ENCODE measurements at places on chromosomes 11 and 22.

DNA sequence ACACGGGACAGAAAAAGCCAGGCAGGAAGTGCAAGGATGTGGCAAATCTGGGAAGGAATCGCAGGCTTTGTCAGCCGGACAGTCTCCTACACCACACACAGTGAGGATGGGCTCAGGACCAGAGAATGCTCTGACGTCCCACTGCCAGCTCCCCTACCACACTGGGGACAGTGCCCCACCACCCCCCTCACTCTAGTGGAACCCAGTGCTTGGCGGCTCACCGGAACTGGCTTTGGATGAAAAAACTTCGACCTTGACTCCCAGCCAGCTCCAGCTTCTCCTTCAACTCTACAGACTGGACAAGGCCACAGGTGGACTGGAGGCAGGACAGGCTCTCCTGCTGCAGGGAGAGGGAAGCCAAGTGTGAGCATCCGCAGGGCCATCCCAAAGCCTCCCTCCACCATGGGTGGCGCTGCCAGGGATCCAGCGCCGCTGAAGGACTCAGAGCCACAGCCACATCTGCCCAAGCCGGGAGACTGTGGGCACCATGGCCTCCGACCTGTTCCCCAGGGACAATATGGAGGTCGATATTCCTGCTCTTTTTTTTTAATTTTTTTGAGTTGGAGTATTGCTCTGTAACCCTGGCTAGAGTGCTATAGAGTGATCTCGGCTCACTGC, 24.0 kb downstream of the SERHL2 start:
- no peak for DNase-seq

- DNase-seq = no peak
These were observed 46.6 kb downstream of the KDM2A start for GRCh38 chr11:67165623-67166022.

DNA sequence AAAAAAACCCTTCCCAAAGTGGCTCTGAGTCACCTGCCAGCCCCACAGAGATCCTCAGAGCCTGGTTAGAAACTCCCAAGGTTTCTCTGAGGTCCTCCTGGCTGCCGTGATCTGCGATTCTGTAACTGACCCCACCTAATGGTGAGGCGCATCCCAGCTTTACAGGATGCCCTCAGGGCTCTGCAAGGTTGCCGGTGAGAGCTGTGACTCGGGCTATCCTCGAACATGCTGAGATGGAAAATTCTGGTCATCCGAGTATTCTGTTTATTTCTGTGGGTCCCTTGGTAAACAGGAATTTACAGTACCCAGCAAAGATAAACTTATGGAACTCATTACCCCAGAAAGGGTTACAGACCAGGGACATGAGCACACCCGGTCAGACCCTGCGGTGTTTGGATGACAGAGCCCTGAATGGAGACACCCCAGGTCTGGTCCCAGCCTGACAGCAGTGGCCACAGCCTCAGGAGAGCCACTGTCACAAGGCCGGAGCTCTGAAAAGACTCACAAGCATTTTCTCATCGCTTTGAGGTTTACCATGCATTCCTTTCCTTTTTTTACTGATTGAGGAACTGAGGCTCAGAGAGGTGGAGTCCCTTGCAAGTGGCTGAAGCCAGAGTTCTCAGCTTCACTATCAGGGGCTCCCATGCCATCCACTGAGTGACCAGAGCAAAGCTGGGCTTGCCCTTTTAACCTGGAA, 22.2 kb downstream of the LIF start:
- no peak for DNase-seq

- DNase-seq = no peak
These were observed 3.7 kb downstream of the YWHAH start for GRCh38 chr22:31948002-31948401.

DNA sequence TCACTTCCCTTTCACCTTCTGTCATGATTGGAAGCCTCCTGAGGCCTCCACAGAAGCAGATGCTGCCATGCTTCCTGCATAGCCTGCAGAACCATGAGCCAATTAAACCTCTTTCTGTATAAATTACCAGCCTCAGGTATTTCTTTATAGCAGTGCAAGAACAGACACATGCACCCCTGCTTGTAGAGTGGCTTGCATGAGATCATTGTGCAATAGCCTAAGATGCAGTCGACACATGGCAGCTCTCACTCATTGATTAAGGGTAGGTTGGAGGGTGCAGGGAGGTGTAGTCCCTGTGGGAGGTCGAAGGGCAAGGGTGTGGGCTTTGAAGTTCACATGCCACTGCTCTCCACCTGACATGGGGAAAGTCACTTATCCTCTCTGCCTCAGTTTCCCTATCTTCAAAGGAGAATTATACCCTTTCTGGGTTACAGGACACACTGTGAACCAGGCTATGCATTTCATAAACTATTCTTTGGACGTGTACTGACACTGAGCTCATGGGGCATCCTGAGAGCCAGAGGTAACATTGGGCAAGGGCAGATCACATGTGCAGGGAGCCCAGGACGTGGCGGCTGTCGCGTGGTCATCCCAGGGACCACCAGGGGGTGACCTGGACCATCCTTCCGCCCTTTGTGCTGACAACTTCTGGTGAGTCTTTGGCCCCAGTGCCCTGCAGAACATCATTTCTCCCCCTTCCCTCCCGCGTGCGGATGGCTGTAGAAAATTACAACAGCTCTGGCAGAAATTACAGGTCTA, 69.2 kb upstream of the SHANK2 start:
- no peak for DNase-seq

DNA sequence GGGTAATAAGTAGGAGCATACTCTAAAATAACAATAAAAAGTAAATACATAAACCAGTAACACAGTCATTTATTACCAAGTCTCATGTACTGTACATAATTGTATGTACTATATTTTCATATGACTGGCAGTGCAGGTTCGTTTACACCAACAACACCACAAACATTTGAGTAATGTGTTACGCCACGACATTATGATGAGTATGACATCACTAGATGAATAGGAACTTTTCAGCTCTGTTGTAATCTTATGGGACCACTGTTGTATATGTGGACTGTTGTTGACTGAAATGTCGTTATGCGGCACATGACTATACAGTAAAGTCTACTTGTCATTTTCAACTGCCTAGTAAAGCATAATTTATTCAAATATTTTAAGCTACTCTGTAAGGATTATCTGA, 18.6 kb downstream of the KIF18A start:
- DNase-seq = no peak

- no peak for DNase-seq
These were observed 63.4 kb downstream of the NRXN2 start for GRCh38 chr11:64659417-64660144.

DNA sequence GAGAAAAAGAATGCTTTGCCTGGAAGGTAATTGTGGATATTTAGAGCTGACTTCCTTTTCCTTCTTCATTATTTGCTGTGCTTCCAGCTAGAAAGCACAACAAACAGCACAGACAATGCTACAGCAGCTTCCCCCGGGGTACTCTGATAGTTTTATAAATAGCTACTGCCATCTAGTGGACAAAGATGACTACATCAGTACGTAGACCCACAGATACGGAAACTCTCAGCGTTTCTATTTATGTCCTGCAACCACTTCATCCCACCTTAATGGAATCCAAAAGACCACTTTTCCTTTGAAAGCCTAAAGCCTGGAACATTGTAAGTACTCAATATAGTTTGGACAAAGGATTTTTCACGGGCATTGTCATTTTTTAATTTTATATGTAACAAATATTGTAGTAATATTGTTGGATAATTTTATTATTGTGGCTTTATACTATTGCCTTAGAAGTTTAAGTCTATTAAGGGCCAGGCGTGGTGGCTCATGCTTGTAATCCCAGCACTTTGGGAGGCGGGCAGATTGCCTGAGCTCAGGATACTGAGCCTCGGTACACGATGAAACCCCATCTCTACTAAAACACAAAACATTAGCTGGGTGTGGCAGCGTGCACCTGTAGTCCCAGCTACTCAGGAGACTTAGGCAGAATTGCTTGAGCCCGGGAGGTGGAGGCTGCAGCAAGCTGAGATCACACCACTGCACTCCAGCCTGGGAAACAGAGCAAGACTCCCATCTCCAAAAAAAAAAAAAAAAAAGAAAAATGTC, 7.5 kb downstream of the HSPA8 start:
- DNase-seq = peak; percentile 71

- no peak for DNase-seq
These were observed 269.3 kb upstream of the MPPED2 start for GRCh38 chr11:30855383-30856006.

DNA sequence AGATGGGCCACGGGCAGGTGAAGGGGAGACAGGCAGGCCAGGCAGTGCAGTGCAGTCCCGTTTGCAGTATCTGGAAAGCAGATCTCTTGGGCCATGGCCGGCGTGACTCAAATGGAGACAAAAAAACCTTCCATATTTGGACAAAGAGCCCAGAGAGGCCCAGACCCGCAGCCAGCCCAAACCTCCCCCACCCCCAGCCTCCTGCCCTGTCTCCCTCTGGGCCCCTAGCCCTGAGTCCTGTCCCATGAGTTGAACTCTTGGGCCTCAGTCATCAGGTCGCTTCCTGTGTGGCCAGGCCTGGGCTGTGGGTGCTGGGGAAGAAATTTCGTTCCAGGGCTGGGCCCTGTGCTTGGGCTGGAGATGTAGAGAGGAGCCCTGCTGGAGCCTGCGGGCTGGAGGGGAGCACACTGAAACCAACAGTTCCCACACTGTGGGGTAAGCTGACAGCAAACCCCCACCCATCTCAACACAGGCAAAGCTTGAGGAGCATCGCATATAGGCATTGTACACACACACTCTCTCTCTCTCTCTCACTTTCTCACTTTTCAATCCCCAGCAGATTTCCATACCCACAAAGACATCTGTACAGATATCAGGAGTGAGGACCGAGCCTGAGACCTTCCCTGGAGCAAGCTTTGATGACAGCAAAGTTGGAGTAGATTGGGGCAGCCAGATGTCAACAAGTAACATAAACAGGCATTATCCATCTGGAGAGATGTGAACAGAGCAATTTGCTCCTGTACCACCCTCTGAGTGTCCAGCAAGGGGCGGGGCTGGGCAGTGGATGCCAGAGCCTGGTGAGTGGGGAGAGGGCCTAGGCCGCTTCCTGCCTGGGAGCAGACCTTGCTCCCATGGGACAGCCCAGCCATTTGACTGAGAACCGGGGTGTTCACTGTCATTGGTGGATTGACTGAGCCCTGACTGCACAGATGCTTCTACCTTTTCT, 17.2 kb downstream of the ARHGEF17 start:
- peak; percentile 95 for DNase-seq

GRCh38 chr22:29690476-29690875, 29.3 kb upstream of the CABP7 start:
- DNase-seq = no peak

- DNase-seq = no peak
These were observed 316.7 kb downstream of the DLG2 start for GRCh38 chr11:85310479-85310878.

- DNase-seq = no peak
These were observed 122.7 kb downstream of the GRIA4 start for GRCh38 chr11:105732611-105733010.

DNA sequence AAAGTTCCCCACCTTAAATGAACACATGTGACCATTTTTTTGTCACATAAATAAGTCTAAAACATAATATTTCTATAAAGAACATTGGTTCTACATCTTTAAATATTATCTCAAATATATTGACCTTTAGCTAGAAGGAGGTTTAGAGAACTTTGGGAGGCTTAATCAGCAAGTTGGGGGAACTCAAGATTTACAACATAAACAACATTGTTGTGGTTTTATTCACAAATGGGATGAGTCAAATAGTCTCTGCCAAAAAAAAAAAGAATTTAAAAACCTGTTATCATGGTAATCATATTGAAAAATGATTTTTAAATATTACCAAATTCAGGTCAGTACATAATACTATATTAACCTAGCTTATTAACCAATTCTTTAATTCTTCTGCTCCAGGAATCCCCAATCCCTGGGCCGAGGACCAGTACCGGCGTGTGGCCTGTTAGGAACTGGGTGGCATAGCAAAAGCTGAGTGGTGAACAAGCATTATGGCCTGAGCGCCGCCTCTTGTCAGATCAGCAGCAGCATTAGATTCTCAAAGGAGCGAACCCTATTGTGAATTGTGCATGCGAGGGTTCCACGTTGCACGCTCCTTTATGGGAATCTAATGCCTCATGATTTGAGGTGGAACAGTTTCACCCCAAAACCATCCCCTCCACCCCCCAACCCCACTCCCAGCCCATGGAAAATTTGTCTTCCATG, 98.2 kb downstream of the RDX start:
- DNase-seq = no peak

DNA sequence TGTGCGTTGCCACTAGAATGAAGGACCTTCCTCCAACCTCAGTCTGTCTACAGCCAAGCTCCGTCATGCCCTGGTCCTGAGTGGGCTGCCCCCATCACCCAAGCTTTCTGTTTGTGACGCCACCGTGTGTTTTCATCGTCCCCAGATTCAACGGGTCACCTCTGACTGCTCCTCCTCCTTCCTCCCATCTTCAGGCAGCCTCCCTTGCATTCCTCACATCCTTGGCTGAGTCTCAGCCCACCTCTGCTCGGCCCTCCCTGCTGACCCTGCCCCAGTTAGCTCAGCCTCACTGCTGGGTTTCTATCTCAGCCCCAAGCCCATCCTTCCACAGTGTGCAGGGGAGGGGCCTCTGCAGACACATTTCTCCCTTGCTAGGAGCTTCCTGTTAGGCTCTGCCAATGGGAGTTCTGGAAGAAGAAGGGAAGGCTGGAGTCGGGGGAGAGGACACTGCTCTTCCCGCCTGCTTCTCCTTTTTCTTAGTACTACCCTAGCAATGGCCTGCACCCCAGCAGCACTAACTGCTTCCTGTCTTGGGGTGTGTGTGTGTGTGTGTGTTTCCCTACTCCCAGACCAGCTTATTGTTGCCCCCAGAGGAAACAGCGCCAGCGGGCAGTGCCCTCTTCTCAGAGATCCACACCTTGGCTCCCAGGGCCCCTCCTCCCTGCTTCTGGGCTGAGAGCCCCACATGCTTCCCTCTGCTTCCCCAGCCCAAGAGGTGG, 5.2 kb downstream of the IFT27 start:
- no peak for DNase-seq

DNA sequence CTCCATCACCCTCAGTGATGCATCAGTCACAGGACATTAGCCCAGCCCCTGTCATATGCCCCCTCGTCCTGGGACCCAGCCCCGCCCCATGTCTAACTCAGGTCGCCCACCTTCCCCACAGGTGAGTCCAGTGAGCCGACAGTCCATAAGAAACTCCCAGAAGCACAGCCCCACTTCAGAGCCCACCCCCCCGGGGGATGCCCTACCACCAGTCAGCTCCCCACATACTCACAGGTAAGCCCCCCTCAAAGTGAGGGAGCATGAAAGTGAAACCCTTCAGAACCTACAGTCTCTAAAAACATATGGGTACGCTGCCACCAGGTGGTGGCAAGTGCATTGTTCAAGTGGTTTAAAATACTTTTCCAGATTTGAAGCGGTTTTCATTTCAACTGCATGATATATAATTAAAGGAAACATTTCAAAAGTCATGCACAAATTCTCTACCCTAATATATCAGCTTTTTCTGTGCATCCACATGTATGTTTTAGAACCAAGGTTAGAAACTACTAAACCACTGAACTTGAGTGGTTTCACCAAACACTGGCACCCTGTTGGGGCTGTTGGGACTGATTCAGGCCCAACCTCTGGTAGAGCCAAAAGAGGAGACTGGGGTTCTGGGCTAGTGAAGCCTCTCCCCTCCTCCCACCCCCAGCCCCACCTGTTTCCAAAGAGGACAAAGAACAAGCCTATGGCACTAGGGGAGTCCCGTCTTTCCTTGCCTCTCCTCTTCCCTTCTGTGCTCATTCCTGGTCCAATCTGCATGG, 17.3 kb downstream of the EPS8L2 start:
- no peak for DNase-seq

All from DMS 273 treated with DMSO at 0.1 percent for 48 hours (cell line).